ENCODE measurements at places on chromosomes 7 and 10.

GRCh38 chr10:58833771-58834561, 321.3 kb downstream of the BICC1 start:
- no peak for DNase-seq

DNA sequence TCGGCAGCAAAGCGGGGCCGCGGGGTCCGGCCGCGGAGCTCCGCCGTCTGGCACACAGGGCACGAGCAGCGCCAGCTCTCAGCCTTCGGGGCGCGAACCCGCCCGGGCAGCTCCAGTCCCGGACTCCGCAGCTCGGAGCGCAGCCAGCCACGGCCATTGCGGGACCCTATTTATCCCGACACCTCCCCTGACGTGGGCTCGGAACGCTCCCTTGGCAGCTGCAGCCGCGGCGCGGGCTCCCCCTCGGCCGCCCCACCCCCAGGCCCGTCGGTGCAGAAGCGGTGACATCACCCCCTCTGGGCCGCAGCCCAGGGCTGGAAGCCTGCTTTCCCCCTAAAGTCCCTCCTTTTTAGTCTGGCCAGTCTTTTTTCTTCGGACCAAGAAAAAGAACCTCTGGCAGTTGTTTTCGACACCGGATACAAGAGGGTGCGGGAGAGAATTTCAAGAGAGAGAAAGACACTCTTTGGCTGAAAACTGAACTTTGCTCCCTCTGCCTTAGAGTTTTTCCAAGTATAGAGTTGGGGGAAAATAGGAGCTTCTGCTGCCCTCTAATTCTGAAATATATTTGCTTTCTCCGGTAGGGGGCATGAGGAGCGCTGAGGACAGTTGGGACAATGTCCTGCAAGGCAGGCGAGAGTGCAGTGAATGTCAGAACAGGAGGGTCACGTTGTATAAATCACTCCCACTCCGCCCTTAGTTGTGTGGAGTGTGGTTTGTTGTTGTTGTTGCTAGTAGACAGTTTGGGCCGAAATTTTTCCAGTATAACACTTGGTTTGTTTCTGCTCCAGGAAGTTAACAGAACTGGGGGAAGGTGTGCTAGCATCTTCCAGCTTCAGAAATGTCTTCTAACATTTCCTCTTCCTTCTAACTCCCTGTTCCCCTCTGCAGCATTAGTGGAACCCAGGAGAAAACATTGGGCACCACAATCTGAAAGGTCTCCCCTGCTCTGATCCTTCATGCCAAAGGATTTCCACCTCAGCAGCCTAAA, at the start of gene SFRP4:
SFRP4 (minus strand) TSS at position 145 of the 988 bp plus-strand sequence. CDS start 280 bp downstream, outside the sequence.
- peak; percentile 91 for DNase-seq

- no peak for DNase-seq
Observed at GRCh38 chr7:55965100-55965470, 700 bp downstream of the NIPSNAP2 start.

GRCh38 chr10:118214776-118215175, 127.3 kb downstream of the FAM204A start:
- no peak for DNase-seq

DNA sequence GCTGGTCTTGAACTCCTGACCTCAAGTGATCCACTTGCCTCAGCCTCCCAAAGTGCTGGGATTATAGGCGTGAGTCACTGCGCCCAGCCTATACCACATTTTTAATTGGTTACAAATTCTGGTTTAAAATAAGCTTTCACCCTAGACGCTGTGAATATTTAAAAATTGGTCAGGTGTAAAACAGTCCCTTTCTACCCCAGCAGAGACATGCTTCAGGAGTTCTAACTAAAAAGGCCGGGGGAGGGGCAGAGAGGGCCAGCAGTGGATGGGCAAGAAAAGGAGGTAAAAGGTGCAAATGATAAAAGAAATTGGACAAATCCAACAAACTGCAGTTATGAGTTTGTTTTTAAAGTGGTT, 70.0 kb downstream of the WAPL start:
- DNase-seq: no peak

DNA sequence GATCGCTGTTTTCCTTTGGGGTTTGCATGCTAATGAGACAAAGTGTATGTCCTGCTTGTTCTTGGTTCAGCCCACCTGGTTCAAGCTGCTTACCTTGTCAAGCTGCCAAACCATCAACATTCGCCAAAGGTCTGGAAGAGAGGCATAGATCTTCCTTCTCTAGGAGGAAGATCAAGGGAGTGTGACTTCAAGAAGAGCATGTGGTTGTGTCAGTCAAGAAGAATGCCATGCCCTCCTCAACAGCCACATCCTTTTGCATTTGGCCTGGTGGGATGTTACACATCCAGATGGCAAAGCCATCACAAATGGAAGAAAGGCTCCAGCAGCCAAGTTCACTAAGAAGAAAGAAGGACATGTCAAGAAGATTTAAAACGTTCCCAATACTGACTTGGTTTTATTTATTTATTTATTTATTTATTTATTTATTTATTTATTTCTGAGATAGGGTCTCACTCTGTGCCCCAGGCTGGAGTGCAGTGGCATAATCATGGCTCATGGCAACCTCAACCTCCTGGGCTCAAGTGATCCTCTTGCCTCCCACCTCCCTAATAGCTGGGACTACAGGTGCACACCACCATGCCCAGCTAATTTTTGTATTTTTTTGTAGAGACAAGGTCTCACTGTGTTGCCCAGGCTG, 5.1 kb upstream of the PIP4K2A start:
- no peak for DNase-seq

GRCh38 chr7:94620703-94621118, 35.2 kb downstream of the SGCE start:
- no peak for DNase-seq

- no peak for DNase-seq
Observed at GRCh38 chr10:86472061-86472460, 49.5 kb downstream of the WAPL start.

- DNase-seq: no peak
Observed at GRCh38 chr10:59829601-59830000, 76.3 kb upstream of the MRLN start.

GRCh38 chr7:84701524-84702306, 485.1 kb downstream of the SEMA3D start:
- DNase-seq: no peak

DNA sequence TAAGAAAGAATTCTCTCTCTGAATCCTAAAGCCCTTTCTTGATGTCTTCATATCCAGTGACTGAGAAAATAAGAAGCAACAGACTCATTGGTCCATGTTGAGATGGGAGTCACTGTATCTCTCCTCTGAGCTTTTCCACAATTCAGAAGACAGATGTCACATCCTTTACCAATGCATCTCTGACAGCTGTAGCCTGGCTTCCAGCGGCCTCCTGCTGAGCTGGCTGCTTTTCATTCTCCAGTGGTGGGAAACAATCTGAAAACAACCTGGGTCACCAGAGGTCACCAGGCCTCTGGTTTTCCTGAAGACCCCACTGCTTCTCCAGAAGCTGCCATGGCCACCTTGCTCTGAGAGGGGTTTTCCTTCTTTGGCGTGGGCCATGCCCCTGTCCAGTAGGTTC, 18.3 kb upstream of the RPA3 start:
- no peak for DNase-seq

- no peak for DNase-seq
Observed at GRCh38 chr10:112981553-112981952, 31.5 kb downstream of the TCF7L2 start.

GRCh38 chr10:98418665-98419468, 3.9 kb upstream of the PYROXD2 start:
- no peak for DNase-seq

GRCh38 chr7:41732843-41733306, 30.0 kb upstream of the INHBA start:
- peak; percentile 48 for DNase-seq

GRCh38 chr10:71442000-71442399, 45.3 kb downstream of the CDH23 start:
- DNase-seq: no peak

- DNase-seq: no peak
Observed at GRCh38 chr7:97457054-97457453, 274.8 kb upstream of the TAC1 start.

DNA sequence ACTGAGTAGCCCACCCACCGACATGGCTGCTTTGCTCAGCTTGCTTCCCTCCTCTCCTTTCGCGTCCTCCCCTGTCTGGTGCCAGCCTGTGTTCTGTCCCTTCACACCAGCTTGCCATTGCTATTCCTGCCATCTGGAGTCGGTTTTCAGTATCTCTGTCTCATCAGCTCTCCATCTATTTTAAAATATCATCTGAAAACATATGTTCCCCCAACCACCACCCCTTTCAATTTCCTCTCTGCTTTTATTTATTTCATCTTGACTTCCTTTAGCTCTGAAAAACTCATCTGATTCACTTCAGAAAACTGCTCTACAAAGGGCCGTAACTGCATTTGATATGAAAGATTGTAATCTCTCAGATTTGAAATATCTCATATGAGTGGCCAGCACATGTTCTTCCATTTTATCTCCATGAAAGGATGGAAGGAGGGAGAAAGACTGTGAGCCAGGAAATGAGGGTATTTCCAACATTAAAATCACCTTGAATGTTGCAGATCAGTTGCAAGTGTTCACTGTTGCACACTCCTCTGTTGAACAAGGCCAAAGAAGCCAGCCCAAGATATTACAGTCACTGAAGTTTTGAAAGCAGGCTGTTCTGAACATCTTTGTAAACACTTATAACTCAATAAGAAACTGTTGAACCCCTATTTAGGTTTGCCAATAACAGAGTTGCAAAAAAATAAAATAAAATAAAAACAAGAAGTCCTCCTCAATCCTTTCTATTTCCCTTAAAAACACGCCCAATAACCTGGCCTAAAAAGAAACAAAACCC, 202.4 kb upstream of the NEBL start:
- no peak for DNase-seq

DNA sequence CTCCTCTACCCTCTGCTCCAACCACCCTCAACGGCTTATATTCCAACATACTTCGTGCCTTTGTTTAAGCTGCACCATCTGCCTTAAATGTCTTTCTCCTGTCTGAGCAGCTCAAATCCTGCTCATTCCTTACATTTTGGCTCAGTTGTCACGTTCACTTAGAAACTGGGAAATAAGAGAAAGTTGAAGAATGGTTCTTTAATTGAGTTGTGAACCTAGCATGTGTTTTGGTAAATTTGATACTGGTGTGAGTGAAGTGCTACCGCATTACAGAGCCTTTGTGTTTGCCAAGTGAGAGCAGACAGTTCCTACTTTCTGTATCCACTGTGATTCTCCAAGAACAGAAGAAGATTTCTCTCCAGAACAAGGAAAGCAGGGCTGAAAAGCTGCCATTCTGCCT, 54.3 kb downstream of the EPDR1 start:
- DNase-seq: no peak

DNA sequence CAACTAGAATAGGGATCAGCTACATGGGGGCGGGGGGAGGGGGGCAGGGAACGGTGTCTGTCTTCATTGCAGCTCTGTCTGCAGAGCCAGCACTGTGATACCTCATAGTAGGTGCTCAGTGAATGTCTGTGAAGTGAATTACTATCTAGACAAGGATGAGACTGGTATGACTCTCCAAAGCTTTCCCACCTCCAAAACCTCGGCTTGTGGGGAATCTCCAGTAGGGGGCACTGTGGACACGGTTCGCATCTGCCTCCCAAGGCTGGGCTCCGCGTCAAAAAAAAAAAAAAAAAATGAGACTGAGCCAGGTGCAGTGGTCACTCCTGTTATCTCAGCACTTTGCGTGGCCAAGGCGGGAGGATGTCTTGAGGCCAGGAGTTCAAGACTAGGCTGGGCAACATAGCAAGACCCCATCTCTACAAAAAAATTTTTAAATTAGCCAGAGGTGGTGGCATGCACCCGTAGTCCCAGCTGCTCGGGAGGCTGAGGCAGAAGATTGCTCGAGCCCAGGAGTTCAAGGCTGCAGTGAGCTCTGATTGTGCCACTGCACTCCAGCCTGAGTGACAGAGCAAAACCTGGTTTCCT, 9.6 kb downstream of the TRIM56 start:
- DNase-seq: no peak

- no peak for DNase-seq
Observed at GRCh38 chr7:2707481-2707880, 19.5 kb downstream of the AMZ1 start.

DNA sequence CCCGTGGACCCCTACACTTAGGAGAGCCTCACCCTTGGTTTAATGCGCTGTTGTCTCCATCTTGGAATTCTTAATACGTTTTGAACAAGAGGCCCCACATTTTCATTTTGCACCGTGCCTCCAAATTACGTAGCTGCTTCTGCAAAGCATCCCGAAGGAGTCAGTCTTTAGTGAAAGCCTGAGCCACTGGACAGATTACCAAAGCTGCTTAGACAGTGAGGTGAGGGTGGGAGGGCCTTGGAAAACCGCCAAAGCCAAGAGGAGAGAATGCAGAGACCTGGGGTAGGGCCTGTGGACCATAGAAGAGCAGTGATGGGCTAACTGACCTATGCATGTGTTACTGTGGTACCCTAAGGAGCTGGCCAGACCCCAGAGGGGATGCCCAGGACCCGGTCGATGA, 4.2 kb upstream of the TCAF1 start:
- no peak for DNase-seq

GRCh38 chr10:82294874-82295378, 419.9 kb downstream of the NRG3 start:
- no peak for DNase-seq

DNA sequence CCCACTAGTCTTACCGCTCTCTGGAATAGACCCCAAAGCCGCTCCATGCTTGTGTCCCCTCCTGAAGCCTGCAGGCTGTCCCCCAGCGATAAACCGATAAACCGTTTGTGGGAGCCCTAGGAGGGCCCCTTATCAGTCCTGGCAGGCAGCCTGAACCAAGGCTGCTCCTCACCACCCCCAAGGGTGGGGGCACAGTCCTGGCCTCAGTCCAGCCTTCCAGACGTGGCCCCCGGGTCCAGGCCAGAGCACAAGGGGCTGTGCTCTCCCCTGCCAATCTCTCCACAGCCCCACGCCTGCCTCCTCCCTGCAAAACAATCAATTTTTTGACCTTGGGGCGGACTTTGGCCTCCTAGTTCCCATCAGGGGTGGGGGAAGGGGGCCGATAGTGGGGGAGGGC, at the start of gene TFR2:
TFR2 (minus strand) TSS at position 90 of the 397 bp plus-strand sequence; CDS start at position 47, 43 bp downstream.
- DNase-seq: no peak

DNA sequence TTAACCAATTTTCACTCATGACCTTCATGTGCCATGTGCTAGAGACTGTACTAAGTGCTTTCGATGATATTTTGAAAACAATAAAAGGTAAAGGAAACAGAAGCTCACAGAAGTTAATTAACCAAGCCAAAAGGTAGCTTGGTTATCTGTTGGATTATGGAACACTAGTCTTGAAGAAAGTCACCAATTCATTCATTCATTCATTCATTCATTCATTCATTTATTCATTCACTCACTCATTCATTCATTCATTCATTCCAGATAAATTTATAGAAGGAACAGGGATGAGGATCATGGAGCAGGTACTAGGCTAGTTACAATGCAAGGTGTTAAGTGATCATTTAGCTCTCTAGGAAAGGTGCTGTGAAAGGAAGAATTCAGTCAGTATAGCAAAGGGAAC, 322.8 kb downstream of the MAGI2 start:
- no peak for DNase-seq
